Muscle of arm (tissue), 14 donors: ENCODE measurements at places on chromosomes 4 and X. TPM values are rescaled to one million over a fixed set of nuclear protein-coding genes. Genes with fewer than 3 reads are reported as not detected.
A peak's percentile ranks its signal among the peaks of the same experiment; 100 is the strongest.

Gene AKAP17A
- 43.9 TPM for polyA plus RNA-seq

GRCh38 chr4:182819751-182820150 is 97.4 kb downstream of the DCTD start:
- DNase-seq, result no peak

DNA sequence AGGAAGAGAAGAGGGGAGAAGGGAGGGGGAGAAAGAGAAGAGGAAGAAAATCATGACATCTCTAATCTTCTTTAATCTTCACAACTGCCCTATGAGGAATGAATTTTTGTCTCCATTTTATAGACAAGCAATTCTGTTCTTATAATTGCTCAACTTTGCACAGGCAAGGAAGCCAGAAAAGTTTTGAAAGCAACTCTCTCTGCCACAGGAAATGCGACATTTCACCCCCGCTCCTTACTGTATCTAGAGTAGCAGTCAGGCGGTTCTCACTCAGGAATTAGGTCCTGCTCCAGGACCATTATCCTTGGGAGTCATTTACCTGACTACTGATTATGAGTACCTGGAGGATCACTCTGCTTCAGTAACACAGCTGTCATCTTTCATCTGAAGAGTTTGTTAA is 69.2 kb upstream of the FAM9A start:
- DNase-seq, result no peak

- peak; percentile 64 for DNase-seq
These were observed 205.9 kb downstream of the LDB2 start for GRCh38 chr4:16692524-16692923.

DNA sequence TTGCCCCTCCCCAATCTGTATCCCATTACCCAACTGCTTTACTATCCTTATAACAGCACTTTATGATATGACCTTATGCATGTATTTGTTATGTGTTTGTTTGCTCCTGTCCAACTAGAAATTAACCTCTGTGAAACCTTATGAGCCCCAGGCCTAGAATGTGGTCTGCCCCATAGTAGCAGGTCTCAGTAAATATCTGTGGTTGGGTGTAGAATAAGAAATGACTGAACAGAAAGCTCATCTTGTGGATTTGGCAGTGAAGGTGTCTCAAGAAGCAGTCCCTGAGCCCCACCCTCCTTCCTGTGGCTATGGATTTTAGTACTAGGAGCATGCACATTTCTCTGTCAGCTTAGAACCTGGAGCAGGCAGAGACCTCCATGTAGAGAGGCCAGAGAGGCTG is 229.0 kb upstream of the LCORL start:
- DNase-seq, result no peak
